Stromal cell of bone marrow (primary cell): ENCODE measurements at places on chromosomes 3 and 15.

DNA sequence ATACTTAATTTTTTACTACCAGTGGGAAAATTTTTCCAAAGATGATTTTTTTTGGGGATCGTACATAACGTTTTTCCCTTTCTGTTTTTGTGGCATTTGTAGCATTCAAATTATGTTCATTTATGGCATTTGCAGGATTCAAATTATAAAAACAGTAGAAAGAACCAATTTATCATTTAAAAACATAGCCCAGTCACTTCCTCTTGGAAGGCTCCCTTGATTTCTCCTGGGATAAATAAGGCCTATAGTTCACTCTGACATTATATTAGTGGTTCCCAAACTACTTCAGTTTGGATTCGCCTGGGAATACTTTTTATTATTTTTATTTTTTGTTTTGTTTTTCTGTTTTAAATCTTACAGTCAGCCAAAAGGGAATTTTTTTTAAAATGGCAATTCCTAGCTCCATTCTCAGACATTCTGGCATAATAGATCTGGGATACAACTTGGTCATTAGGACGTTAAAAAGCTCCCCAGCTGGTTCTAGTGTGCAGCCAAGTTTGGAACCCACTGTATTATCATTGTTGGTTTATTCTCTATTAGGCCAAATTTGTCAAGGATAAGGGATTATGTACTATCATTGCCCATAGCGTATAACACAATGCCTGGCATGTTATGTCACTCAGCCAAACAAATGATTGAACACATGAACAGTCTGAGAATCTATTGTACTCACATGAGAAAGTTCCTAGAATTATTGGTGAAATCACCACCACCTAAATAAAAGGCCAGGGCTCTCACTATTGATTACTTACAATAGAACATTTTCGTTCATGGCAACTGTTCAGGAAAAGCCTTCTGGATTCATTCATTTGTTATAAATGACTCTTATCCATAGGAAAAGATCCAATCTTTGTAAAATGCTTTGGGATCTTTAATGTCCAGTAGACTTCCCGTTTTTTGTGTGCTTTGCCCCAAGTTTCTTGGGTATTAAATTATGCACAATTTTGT lies 28.9 kb downstream of the RARB start:
- DNase-seq = no peak

GRCh38 chr3:124520970-124521369 lies 209.3 kb upstream of the UMPS start:
- DNase-seq = no peak

DNA sequence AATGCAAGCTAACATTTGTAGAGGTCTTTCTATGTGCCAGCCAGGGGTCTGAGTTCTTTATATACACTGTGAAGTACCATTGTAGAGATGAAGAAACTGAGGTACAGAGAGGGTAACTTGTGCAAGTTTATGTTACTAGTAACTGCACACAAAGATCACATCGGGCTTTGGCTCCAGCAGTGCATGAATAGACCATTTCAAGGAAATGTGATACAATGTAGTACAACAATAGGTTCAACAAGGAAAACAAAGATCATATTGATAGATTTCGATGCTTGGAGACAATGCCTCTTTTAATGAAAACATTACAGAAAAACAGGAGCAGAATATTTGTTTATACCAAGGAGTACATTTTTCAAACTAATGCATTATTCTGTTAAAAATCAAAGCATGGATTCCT lies 115.3 kb downstream of the POLR2M start:
- no peak for DNase-seq

DNA sequence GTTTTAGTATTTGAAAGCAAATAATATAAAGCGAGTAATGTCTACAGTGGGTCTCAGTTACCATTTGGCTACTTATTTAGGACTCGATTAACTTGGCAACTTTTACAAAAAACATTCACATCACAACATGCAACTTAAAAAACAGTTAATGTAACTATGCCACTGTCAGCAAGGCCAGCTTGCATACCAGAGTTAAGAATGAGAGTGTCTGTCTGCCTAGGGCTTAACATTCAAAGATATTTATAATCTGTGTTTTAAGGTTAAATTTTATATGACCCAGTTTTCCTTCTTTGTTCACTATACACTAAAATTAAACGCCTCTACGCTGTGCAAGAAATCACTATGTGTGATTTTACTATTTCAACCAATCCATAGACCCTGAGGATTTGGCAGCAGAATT lies 5.2 kb upstream of the CDAN1 start:
- DNase-seq = no peak

DNA sequence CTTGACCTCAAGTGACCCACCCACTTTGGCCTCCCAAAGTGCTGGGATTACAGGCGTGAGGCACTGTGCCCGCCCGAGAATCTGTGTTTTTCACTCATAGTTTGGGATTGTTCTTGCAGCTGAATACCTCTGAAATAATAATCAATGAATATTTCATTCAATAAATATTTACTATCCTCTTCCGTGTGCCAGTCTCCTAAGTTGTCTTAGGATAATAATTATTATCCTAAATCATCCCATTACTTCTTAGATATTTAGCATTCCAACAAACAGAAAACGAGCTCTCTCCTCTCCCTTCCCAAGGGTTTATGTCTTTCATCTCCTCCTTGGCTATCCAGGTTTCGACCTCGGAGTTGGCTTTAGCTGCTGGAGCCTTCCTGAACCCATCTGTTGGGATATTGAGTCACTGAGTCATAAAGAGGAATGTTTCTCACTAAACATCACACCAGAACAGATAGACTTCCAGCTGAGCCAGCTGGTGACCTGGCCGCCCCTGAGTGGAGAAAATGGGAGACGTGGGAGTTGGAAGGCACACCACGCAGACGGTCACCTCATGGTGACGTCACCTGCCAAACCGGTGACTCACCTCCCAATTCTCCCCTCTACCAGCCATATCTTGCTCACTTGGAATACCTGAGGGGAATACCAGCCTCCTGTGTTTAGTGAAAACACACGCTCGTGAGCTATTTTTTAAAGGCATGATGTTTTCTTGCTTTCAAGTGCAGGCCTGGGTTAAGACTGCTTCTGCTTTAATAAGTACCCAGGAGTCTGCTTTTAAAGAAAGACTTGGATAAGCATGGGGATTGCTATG lies 43.9 kb downstream of the BHLHE40 start:
- DNase-seq = peak; percentile 78

DNA sequence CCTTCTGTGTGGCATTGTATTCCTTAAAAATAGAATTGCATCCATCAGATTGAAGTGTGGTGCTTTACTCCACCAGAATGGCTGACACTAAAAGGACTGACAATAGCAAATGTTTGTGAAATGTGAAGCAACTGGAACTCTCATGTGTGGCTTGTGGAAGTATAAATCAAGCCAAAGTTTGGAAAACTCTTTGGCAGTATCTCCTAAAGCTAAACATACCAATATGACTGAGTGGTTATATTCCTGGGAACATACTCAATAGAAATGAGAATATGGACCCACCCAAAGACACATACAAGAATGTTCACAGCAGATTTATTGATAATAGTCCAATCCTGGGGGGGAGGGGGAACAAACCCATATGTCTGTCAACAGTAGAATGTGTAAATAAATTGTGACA lies 87.1 kb downstream of the RARB start:
- no peak for DNase-seq

DNA sequence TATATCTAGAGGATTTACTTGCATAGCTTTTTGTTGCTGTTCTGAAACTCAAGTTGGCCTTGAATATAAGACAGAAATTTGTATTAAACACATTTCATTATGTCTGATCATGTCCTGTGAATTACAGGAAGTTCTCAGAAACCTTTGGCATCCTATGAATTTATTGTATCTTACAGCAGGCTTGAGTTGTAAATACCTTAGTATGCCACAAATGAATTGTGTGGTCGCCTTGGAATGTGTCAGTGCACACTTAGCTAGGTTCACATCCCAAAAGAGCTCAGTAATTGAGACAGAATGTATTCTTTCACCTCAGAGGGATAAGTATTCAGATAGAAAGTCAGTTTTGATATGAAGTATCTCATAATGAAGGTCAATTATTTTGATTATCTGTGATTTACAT lies 83.4 kb downstream of the NEK11 start:
- no peak for DNase-seq

DNA sequence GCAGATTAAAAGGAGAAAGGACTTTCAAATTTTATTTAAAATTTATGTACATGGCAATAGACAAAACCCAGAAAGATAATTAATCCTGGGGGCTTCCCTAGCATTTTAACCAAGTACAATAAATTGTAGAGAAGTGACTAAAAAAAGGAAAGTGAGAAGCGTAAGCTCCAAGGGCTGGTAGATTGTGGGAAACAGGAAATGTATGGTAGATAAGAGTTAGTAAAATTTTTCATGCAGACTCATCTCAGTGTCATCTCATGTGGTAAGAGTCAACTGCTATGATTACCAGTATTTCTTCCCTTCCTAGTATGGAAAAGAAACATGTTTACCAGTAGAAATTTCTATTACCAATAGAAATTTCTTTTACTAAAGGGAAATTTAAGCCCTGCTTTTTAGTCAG lies 464.3 kb upstream of the AGTR1 start:
- no peak for DNase-seq

- no peak for DNase-seq
Observed at GRCh38 chr3:159922861-159923312, 65.7 kb upstream of the IL12A start.

GRCh38 chr3:32309654-32310242 lies 71.3 kb downstream of the CMTM8 start:
- DNase-seq = no peak

GRCh38 chr3:155386919-155387318 lies 93.4 kb upstream of the STRIT1 start:
- DNase-seq = no peak

DNA sequence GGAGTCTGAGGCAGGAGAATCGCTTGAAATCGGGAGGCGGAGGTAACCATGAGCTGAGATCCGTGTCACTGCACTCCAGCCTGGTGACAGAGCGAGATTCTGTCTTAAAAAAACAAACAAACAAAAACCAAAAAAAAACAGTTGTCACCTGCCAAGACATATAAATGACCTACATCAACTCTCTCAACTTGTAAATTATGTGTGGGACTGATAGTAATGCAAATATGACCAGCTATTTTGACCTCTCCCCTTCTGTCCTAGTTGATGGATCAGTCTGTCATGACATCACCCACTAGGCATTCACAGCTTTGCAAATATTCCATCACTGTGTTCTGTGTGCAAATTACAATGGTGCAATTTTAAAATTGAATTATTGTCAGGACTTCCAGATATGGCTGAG lies 175.4 kb downstream of the EBLN2 start:
- no peak for DNase-seq

DNA sequence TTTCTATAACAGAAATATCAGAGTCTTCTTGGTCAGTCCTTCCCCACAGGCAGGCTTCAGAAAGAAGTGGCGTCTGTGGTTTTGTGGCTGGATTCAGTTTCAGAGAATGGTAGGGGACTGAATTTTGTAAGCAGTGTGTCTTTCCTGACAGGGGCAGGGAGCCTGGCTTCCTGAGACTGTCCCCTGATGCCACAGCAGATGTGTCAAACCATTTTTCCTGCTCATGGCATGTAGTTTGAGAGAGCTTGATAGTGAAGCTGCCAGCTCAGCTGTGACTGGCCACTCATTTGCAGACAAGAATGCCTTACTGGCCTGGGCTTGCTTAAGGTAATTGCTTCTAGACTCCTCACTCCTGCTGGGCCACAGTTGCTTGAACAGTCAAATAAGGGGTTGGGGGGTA lies 26.4 kb downstream of the LARS2 start:
- no peak for DNase-seq

DNA sequence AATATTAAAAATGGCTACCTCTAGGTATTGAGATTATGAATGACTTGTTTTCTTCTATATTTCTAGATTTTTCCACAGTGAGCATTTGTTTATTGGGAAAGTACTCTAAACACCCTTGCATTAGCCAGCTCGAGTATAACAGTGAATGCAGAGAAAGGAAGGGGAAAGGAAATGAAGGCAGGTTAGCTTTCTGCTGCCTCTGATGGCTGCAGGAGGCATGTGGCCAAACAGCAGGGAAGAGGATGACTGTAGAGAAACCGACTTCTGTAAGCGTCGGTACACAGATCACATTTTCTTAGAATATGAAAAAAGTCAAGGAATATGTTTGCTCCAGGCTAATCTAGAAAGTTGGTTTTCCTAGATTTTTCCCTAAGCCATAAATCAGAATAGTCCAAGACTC lies 19.8 kb downstream of the GNB5 start:
- no peak for DNase-seq

DNA sequence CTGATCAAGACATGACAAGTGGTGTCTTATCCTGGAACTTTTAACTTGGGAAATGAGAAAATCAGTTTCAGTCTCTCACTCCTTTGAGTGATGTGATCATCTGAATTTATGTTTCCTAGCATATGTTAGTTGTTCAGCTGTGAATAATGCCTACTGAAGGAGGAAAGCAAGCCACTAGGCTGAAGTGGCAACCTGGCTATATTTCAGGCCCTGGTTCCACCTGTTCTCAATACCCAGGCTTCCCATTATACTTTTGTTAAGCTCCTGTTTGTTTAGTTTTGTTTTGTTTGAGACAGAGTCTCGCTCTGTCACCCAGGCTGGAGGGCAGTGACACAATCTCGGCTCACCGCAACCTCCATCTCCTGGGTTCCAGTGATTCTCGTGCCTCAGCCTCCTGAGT lies 243.8 kb downstream of the ALCAM start:
- no peak for DNase-seq

DNA sequence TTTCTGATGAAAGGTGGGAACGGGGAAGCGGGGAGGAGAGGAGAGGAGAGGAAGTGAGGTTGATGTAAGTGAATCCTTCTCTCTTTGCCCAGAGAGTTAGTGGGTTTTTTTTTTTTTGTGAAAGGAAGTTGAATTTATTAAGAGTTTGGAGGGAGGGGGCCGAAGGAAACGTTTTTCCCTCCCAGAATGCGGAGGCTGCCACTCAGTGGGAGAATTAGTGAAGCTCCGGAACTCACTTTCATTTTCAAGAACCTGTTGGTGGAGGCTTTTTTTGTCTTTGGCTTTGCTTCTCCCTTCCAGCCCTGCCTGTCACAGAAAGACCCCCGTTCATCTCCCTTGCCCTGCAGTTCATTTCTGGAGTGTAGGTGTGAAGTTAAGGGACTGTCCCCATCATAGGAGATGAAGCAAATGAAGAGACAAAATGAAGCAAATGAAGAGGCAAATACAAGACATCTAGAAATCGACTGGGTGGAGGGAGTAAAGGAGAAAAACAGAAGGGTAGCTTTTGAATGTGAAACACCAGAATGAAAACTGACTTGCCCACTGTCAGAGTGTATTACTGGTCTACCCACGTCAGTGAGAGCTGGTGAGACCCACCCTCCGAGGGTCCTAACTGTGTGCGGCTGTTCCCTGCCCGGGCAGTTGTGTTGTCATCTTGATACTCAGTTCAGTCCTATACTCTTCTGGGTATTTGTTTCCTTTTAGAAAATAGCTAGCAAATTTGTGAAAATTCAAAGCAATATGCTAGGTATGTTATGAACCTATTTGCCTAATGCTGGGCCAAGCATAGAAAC lies 91.5 kb downstream of the ITPR1 start:
- peak; percentile 56 for DNase-seq

- DNase-seq = no peak
Observed at GRCh38 chr3:61562042-61562720, 810 bp downstream of the PTPRG start.
